Esophagus squamous epithelium (tissue), 5 donors: ENCODE measurements at places on chromosomes 3 and 15.

- no peak for DNase-seq
- no peak overlapping the region for H3K27ac ChIP-seq
- no peaks in the 10 kb centered on the region for H3K27me3 ChIP-seq
- H3K4me1 ChIP-seq, result no peaks in the 10 kb centered on the region
- no peak overlapping the region for H3K4me3 ChIP-seq
- no peaks in the 10 kb centered on the region for H3K36me3 ChIP-seq
Measured at GRCh38 chr15:35907511-35907910, 361.5 kb upstream of the DPH6 start.

- no peaks in the 10 kb centered on the region for H3K36me3 ChIP-seq
- H3K4me1 ChIP-seq, result no peaks in the 10 kb centered on the region
- H3K27ac ChIP-seq, result no peak overlapping the region
- no peak for DNase-seq
Measured at GRCh38 chr3:40661284-40661683, 136.5 kb downstream of the ZNF621 start.

DNA sequence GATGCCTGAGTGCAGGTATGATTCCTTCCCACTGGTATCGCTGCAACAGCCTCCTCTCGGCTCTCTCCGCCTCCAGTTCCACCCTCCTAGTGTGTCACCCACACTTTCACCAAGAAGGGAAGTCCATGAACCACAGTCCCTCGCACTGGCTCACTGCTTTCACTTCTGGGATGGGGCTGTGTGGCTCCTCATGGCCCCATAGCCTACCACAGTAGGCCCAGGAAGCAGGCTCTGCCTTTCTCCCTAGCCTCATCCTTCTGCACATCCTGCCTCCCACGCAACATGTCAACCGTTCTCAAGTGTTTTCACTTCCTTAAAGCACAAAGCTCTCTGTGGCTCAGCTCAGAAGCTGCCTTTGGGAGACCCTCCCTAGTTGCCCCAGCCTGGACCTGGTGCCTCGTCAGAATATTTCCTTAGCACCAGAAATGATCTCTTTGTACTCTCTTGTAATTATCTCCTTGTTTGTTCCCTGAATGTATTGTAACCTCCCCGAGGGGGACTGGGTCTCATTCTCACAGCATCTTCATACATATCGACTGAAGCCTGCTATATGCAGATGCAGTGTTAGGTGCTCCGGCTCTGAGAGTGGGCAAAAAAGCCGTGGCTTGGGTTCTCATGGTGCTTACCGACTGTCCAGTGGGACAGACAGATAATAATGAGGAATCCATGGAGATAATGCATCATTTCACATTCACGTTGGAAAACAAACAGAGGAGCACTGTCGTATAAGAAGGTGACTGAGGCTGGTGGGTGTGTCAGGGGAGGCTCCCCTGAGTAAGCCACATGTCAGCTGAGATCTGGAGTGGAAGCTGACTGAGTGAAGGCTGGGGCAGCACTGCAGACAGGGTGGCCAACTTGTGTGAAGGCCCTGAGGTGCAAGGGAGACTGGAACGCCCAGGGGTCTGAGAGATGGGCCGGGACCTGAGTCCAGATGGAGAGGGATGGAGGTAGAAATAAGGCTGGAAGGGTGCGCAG lies 107.1 kb downstream of the DGKG start:
- H3K4me1 ChIP-seq, result peaks cover 6% of the 10 kb centered on the region
- DNase-seq, result no peak
- H3K27me3 ChIP-seq, result peaks cover 4% of the 10 kb centered on the region
- H3K4me3 ChIP-seq, result no peak overlapping the region
- no peak overlapping the region for H3K27ac ChIP-seq

DNA sequence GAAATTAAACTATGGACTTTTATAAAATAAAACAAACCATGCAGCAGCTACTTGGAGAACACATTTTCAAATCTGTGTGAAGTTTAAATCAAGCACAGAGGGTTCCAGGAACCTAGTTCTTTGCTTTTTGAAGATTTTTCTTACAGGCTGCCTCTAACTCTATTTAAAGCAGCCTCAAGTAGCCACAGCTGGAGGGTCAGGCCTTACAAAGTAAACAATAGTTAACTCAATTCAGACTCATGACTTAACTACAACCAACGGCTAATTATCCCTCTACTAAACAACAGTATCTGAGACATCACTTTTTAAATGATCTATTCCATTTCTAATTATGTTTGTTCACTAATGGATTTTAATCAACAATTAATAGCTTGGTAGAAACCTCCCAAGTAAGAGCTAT lies 9.8 kb downstream of the LRIG1 start:
- no peak overlapping the region for H3K27ac ChIP-seq
- DNase-seq, result no peak
- no peak overlapping the region for H3K4me3 ChIP-seq
- peaks cover 6% of the 10 kb centered on the region for H3K4me1 ChIP-seq
- H3K36me3 ChIP-seq, result no peaks in the 10 kb centered on the region

- H3K27ac ChIP-seq, result no peak overlapping the region
- no peaks in the 10 kb centered on the region for H3K36me3 ChIP-seq
- H3K4me3 ChIP-seq, result no peak overlapping the region
- H3K4me1 ChIP-seq, result peaks cover 13% of the 10 kb centered on the region
- no peak for DNase-seq
Measured at GRCh38 chr15:26974120-26974780, 3.3 kb downstream of the GABRG3 start.

- DNase-seq, result no peak
- no peaks in the 10 kb centered on the region for H3K36me3 ChIP-seq
- no peak overlapping the region for H3K27ac ChIP-seq
- no peaks in the 10 kb centered on the region for H3K27me3 ChIP-seq
Measured at GRCh38 chr3:65575376-65575840, 463.3 kb downstream of the MAGI1 start.

DNA sequence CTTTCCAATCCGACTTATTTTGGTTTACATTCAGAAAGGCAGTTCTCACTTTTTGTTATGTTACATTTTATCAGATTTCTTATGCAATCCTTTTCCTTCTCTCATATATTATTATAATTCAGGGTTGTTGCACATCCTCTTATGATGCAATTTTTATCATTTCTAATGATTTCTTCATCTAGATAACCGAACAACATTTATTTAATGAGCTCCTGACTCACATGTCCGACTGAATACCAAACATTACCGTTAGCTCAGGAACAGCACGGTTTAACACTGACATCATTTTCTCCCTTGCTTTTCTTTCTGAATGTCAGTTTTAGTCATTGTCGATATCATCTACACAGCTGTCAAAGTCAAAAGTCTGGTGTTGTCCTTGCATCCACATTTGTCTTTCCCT lies 199.2 kb downstream of the BCHE start:
- peaks cover 6% of the 10 kb centered on the region for H3K4me1 ChIP-seq
- no peaks in the 10 kb centered on the region for H3K36me3 ChIP-seq
- H3K27ac ChIP-seq, result no peak overlapping the region
- no peak overlapping the region for H3K4me3 ChIP-seq
- H3K27me3 ChIP-seq, result no peaks in the 10 kb centered on the region
- no peak for DNase-seq

DNA sequence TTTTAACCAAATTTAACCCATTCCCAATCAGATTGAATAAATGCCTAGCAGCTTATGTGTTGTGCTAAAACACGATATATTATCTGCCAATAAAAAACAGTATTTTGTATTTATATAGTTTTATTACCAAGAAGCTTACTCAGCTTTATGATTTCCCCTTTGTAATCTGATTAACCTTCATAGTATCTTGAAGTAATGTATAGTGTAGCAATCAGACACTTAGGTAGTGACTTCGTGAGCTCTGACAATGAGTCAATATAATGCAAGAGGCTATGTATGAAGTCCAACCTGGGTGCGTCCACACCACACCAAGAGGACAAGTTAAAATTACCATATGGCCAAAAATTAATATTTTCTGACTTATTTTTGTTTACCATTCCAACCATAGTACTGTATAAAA lies 2.1 kb upstream of the CNBP start:
- H3K27me3 ChIP-seq, result no peaks in the 10 kb centered on the region
- peak overlapping the region; percentile 7 for H3K27ac ChIP-seq
- no peak for DNase-seq

DNA sequence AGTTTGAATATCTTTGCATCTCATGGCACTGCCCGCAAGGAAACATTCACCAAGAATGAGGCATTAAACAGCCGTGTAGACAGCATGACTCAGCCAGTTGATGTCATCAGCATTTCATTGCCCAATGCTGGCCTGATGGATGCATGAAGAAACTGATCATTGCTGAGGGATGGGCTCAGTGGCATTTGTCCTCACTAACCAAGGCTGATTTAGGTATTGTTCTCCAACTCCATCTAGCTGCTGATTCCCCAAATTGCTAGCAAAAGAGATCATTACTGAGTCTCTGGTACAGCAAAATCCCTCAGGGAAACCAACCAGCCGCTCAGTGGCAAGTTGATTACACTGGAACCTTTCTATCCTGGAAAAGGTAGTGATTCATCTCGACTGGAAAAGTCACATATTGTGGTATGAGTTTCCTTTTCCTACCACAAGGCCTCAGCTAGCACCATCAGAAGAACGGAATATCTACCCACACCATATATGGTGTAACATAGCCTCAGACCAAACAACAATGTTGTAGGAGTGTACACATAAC lies 186.5 kb upstream of the GAP43 start:
- H3K36me3 ChIP-seq, result no peaks in the 10 kb centered on the region
- H3K27me3 ChIP-seq, result no peaks in the 10 kb centered on the region
- no peaks in the 10 kb centered on the region for H3K4me1 ChIP-seq
- no peak overlapping the region for H3K4me3 ChIP-seq
- H3K27ac ChIP-seq, result no peak overlapping the region

DNA sequence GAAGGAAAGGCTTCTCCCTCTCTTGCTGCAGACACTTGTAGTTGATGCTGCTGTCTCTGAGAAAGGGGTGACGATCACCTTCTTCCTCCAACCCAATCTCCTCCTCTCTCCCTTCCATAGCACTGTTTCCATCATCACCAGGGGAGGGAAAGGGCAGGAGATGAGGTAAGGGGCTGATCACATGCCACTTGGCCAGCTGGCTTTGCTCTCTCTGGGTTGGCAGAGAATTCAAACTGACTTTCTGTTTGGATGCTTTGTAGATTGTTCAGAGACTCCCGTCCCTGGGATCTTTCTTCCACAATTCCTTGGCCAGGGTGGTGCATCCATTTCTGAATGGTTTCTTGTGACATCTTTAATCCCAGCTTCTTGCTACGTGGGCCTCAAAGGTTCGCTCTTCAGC lies 43.2 kb upstream of the ZNF148 start:
- H3K27ac ChIP-seq, result no peak overlapping the region
- H3K27me3 ChIP-seq, result no peaks in the 10 kb centered on the region
- H3K4me1 ChIP-seq, result no peaks in the 10 kb centered on the region

DNA sequence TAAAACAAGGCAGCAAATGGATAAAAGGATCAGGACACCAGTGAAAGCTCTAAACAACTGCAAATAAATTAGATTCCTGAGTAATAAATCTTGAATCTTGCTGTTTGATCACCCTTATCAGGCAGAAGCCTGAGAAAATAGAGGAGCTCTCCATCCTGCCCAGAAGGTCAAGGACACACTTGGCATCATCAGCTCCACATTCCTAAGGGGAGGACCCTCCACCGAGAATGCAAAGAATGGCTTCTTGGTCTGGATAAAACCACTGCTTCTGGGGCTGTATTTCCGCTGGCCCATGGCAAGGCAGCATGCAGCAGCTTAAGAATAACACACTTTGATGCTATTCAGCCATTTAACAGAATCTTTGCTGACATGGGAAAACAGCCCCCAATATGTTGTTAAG lies 108.9 kb upstream of the TSC22D2 start:
- H3K4me3 ChIP-seq, result no peak overlapping the region
- no peaks in the 10 kb centered on the region for H3K4me1 ChIP-seq
- no peak for DNase-seq
- H3K27ac ChIP-seq, result no peak overlapping the region

DNA sequence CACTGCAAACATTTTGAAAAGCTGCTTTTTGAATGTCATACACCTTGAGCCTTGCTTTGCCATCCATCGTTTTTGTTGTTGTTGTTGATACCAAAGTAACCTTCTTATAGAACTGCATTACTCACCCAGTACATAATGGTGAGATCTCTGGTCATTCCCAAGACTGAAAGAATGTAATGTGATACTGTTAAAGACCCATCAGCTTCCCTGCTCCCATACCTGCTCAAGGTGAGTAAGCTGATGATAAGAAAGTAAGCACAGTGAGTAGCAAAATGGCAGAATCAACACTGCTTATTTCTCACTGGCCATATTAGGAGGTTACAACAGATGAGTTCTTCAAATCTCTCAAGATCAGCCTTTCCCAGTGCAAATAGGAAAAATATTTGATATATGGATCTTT lies 89.8 kb downstream of the CADPS start:
- H3K36me3 ChIP-seq, result no peaks in the 10 kb centered on the region
- H3K27ac ChIP-seq, result no peak overlapping the region
- DNase-seq, result no peak
- H3K4me1 ChIP-seq, result no peaks in the 10 kb centered on the region

DNA sequence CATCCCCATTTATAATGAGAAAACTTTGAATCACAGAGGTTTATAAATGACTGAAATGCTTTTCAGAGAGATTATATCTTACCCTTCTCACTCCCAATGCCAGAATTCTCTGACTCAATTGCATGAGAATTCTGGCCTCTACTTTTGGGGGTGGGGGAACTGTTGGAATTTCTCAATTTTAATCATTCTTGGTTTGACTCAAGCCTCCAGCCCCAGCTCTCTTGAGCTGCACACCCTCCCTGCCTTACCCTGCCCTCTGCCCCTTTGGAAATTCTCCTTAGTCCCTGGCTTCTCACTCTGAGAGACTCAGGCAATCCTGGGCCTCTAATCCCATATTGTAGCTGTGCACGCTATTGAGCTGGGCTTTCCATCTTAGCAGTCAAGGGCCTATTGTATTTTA lies 44.2 kb downstream of the ZNF589 start:
- no peaks in the 10 kb centered on the region for H3K27me3 ChIP-seq
- no peaks in the 10 kb centered on the region for H3K4me1 ChIP-seq
- peaks cover 11% of the 10 kb centered on the region for H3K36me3 ChIP-seq
- H3K4me3 ChIP-seq, result no peak overlapping the region
- no peak for DNase-seq

DNA sequence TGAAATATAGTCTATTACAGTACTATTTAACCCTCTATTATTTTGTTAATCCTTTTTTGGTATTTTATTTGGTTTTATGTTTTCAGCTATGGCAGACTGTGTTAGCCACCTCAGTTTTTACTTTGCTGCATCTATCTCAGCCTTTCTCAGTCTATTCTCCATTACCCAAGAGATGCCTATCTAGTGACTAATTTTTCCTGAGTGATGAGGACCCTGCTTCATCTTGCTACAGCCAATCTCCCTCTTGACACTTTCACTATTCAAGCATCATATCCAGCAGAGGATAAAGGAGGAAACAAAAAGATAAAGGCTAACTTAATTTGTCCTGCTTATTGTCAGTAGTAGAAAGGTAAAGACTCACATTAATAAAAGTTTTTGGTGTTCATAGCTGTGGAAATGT lies 141.8 kb upstream of the NECTIN3 start:
- DNase-seq, result no peak
- no peaks in the 10 kb centered on the region for H3K36me3 ChIP-seq
- no peak overlapping the region for H3K4me3 ChIP-seq
- no peak overlapping the region for H3K27ac ChIP-seq

GRCh38 chr3:153835540-153835939 lies 285.6 kb upstream of the ARHGEF26 start:
- H3K27me3 ChIP-seq, result no peaks in the 10 kb centered on the region
- no peak overlapping the region for H3K27ac ChIP-seq
- no peaks in the 10 kb centered on the region for H3K4me1 ChIP-seq
- H3K4me3 ChIP-seq, result no peak overlapping the region
